C1 segment of cervical spinal cord (tissue), 14 donors: ENCODE measurements at places on chromosomes 6 and 20.

DNA sequence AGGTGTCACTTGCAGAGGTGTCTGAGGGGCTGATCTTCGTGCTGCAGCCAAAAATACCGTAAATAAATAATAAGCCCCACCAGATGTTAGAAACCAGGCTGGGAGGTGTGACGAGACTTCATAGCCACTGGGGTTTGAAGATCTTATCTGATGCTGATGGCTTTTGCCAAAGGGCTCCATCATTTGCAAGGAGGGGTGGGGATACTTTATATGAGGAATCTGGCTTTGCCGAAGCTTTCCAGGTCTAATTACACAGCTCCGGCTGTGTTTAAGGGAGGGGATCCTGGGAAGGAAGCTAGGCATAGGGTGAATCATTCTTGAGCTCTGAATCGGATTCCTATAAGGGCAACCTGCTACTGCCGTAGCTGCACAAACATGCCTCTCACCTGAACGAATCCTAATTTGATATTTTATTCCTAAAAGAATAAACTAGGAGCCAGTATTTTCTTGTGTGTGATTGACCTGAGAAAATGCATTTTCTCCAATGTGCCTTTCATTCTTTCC is 249.6 kb downstream of the SOD2 start:
- no peak for DNase-seq

DNA sequence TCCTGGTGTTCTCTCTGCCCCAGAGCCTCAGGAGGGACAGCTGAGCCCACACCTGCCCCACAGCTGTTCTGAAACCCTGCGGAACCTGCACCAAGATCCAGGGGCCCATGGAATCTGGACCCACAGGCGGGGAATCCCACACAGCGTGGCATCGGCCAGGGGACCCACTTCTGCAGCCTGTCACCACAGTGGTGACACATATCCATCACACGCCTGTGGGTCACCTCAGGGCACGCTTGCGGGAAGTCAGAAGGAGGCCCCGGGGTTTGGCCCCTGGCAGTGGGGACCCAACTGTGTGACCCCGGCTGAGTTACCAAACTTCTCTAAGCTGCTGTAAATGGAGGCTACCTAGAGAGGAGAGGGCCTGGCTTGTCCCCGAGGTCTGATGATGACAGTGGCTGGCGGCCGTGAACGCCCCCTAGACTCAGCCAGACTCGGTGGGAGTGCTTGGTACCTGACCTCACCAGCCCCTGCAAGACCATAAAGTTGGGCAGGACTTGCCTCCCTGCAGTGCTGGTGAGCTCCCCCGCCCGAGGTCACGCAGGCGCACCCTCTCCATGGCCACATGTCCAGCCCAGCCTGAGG is 2.3 kb upstream of the HRH3 start:
- DNase-seq = no peak

DNA sequence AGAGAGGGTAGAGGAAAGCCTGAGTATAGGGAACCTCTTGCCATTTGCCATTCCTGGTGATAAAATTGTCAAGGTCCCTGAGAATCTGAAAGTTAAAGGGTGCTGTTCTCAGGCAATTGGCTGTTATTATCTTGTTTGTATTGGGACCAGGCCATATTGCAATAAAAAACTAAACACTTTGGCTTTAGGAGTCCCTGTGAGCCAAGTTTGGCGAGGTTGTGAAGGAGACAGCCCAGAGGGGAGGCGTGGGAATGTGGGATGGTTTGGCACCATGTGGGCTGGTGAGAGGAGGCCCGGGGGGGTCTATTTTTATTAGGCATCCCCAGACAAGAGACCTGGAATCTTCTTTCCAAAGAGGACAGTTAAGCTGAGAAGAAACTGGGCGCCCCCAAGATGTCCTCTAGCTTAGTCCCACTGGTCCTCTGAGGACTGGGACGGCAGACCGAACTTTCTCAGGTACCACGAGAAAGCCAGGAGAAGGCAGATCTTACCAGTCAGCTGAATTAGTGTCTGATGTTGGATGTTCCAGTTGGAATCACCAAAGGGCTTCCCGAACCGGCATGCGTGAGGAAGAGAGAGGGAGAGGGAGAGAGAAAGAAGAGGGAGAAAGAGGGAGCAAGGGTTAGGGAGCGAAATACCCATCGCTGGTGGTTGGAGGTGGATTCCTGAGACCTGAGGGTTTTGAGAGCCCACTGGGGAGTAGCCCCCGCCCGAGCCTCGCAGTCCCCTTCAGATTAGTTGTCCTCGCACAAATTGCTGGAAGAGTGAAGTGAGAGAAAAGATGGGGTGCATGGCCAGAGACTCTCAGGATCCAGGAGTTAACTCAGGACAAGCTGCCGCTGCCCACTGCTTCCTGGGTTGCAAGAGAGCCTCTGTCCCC is 24.4 kb downstream of the DYNLT1 start:
- no peak for DNase-seq

DNA sequence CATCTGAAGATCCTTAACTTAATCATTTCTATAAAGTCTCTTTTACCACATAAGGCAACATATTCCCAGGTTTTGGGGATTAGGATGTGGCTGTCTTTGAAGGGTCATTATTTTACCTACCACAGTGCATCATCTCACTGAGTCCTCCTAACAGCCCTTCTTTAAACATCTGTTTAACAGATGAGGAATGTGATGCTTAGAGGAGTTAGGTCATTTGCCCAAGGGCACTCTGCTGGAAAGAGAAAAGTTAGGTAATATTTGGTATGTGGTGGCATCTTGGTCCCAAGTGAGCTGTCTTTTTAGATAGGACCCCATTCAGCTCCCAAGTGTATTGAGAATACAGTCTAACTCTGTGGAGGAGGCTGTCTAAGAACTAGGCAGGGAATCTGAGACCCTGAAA is 11.0 kb downstream of the MMP24 start:
- DNase-seq = no peak

DNA sequence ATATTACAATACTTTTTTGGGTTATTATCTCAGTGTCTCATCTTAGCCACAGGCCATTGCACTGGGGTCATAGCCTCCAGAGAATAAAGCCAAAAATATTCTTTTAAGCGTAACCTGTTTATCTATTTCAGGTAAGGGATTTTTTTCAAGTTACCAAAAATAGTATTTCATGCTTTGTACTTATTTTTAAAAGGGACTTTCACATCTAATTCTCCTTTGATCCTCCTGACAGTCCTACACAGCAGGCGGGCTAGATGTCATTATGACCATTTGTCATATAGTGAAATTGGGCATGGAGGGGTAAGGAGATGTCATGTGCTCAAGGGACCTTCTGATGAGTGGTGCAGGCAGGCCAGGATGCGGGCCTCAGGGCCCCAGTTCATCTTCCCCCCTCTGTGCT is 68.9 kb downstream of the TBC1D7 start:
- DNase-seq = no peak
